ENCODE measurements at places on chromosomes 11 and 22. TPM values are rescaled to one million over a fixed set of nuclear protein-coding genes. Genes with fewer than 3 reads are reported as not detected.

DNA sequence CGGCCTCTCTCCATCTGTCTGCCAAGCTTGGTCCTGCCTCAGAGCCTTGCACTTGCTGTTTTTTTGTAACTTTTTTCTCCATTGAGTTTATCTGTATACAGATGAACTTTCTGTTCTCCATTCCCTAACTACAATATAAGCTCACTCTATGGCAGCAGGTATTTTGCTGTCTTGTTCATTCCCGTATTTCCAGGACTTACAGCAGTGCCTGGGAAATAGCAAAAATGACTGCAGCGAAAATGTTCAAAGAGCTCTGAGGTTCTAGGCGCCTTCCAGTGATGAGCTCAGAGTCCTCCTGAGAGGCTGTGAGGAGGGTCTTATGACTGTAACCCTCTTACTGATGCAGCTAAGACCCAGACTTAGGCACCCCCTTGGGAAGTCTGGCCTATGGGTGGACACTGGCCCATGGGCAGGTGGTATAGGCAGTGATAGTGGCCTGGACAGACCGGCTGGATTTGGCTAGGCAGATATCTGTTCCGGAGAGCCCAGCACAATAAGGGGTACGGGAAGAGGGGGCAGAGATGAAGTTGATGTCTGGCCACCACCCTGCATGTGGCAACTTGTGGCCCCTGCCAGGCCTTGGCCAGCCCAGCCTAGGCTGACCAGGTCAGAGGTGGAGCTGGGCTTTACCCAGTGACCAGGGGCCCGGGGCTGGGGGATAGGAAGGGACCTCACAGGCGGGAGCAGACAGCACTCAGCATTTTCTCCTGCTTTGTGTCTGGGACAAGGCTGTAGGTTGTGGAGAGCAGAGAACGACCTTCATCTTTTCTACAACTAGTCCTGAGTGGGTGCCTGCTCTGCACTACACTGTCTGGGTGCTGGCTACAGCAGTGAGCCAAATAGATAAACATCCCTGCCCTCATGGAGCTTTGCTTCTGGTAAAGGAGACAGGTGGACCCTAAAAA is 4.6 kb downstream of the ATF4 start:
- no peak for DNase-seq
- peaks cover 3% of the 10 kb centered on the region for H3K27me3 ChIP-seq
- peaks cover 71% of the 10 kb centered on the region for H3K36me3 ChIP-seq
- peak overlapping the region; percentile 65 for H3K27ac ChIP-seq
- H3K4me3 ChIP-seq, result no peak overlapping the region
- peaks cover 70% of the 10 kb centered on the region for H3K4me1 ChIP-seq

DNA sequence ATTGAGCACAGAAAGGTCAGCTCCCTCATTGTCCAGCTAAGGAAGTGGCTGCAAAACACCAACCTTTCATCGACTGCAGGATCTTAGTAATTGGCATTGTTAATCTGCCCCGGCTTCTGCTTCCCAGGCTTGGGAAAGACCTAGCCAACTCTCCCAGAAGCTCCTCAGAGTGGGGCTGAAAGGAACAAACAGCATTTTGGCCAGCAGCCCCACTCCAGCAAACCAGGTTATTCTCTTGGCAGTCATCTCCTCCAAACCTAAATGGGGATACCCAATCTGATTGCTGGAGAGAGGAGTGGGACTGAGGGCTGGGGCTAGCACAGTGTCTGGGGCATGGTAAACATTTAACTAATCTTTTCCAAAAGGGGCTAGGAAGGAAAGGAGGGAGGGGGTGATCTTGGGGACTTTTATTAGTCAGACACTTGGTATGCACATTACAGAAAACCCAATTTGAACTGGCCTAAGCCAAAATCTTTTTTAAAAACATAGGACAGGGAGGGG is 294.4 kb downstream of the MN1 start:
- H3K27ac ChIP-seq, result no peak overlapping the region
- DNase-seq, result peak; percentile 73
- H3K36me3 ChIP-seq, result no peaks in the 10 kb centered on the region
- H3K4me3 ChIP-seq, result no peak overlapping the region
- H3K27me3 ChIP-seq, result peaks cover 10% of the 10 kb centered on the region
- H3K4me1 ChIP-seq, result peaks cover 59% of the 10 kb centered on the region

DNA sequence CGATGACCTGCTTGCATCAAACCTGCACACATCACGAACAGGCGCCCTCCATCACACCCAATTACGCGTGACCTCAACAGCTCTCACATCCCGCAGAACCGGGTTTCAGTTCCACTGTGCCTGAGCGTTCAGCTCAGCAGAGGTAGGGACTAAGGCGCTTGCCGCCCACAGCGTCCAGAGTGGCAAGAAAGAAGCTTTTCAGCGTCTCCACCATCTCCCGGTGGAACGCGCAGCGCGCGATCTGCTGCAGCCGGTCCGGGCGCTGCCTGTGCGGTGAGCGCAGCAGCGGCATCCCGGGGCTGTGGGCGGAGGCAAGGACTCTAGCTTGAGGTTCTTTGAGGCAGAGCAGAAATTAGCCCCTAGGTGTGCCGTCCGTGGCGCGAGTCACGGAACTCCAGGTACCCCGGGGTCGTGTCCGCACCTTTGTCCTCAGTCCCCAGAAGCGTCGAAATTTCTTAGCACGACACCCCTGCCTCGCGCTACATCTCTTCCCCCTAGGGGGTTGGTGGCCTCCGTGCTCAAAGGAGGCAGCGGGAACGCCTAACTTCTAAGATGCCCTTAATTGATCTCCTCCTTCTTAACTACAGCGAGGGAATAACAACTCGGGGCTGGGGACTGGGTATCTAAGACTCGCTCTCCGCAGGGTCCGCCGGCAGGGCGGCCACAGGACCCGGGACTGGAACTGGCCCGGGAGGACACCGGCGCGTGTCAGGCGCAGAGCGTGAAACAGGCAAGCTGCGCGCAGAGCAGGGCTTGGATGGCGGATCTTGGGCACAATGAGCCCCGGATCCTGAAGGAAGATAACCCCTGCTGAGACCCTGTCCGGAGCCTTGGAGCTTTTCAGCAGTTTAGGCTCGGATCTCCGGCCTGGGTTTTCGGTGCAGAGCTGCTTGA is 1.7 kb upstream of the CALCA start:
- H3K27me3 ChIP-seq, result peaks cover 66% of the 10 kb centered on the region
- peak; percentile 8 for DNase-seq
- peaks cover 23% of the 10 kb centered on the region for H3K4me1 ChIP-seq
- no peak overlapping the region for H3K27ac ChIP-seq
- peak overlapping the region; percentile 7 for H3K4me3 ChIP-seq
- H3K36me3 ChIP-seq, result no peaks in the 10 kb centered on the region

DNA sequence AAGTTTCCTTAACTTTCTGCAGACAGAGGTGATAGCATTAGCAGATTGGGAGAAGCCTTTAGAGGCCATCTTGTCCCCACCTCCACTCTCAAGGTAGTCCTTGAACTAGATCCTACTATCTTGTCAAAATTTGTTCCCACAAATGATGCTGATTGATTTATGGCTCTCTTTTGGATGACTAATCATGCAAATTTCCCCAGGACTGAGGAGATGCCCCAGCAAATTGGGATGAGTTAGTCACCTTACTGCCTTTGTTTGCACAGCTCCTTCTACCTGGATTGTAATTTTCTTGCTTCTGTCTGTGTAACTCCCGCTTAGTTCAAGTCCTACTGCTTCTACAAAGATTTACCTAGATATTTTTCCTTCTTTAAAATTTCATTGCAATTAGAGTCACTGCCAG is 391.4 kb upstream of the CADM1 start:
- H3K4me1 ChIP-seq, result no peaks in the 10 kb centered on the region
- no peak for DNase-seq
- peaks cover 2% of the 10 kb centered on the region for H3K27me3 ChIP-seq
- no peak overlapping the region for H3K27ac ChIP-seq

DNA sequence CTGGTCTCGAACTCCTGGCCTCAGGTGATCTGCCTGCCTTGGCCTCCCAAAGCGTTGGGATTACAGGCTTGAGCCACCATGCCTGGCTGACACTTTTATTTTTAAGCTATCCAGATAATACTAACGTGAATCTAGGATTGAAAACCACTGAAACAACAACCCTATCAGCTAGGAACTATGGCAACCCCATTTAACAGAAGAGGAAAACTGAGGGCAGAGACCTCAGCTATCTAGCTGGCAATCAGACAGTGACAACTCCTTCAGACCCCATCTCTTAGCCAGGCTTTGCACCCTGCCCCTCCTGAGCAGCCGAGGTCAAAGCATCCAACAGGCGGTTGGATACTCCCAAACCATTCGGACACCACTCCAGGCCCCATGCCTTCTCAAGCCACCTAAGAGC is 14.1 kb downstream of the ABTB2 start:
- peaks cover 60% of the 10 kb centered on the region for H3K4me1 ChIP-seq
- no peaks in the 10 kb centered on the region for H3K36me3 ChIP-seq
- H3K27ac ChIP-seq, result no peak overlapping the region
- H3K27me3 ChIP-seq, result no peaks in the 10 kb centered on the region
- no peak for DNase-seq
- H3K4me3 ChIP-seq, result no peak overlapping the region

DNA sequence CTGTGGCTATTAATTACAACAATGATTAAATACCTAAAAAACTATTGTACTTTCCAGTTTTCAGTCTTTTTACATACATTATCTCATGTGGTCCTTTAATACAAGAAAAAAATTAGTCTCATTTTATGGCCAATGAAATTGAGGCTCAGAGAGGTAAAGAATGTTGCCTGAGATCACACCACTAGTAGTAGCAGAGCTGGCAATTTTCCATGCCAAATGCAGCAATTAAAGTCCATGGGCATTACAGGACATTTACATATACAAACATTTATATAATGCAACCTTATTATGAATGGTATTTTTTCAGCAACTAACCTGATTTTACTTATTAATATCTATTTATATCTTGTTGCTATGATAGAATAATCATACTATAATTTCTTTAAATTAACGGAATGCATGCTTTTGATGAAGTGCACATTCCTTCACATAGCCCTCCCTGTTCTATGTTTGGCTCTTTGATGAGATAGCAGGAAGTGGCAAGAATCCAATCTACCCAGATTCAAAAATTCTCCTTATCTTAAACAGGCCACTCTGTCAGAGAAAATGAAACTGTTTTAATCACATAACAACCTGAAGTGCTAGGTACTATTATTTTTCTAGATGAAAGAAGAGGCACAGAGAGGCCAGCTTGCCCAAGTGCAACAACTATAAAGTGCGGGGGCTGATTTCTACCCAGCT is 120.9 kb upstream of the LDLRAD3 start:
- peaks cover 13% of the 10 kb centered on the region for H3K4me1 ChIP-seq
- DNase-seq, result no peak
- H3K4me3 ChIP-seq, result no peak overlapping the region

DNA sequence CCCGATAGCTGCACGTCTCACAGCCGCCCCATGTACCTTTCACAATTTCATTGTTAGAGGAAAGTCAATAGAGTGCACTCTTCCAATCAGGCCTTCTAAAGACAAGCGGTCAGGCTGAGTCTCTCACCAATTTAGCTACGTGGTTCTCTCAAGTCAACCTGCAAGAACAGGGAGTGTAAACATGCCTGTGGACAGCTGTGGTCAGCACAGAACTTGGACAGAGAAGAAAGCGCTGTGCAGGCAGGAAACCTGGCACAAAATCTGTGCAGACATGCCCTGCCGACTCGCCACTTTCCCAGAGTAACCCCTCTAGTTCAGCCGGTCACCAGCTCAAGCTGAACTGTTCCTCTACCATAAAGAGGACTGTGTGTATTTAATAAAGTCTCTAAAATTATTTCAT is 39.5 kb downstream of the CHKA start:
- peaks cover 21% of the 10 kb centered on the region for H3K36me3 ChIP-seq
- H3K4me3 ChIP-seq, result no peak overlapping the region
- no peaks in the 10 kb centered on the region for H3K27me3 ChIP-seq
- DNase-seq, result no peak
- no peak overlapping the region for H3K27ac ChIP-seq
- H3K4me1 ChIP-seq, result peaks cover 2% of the 10 kb centered on the region

GRCh38 chr22:39238561-39238960 is 6.2 kb downstream of the PDGFB start:
- H3K4me1 ChIP-seq, result peaks cover 92% of the 10 kb centered on the region
- no peak overlapping the region for H3K27ac ChIP-seq
- no peak overlapping the region for H3K4me3 ChIP-seq
- H3K27me3 ChIP-seq, result peaks cover 19% of the 10 kb centered on the region
- DNase-seq, result no peak
- H3K36me3 ChIP-seq, result no peaks in the 10 kb centered on the region

DNA sequence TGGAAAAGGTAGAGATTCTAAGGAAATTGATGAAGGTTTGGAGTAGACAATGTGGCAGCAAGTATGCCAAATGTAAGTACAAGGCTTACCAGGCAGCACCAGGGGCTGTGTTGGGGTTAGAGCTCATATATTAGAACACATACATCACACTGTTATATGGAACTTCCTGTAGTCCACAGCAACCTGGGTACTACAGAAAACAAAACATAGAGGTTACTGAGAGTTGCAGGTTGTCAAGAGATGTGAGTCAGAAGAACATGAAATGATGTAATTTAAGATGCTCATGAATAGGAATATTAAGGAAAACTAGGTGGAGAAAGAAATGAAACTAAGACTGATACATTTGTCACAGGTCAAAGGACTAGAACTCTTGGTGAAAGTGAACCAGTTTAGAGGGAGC is 22.0 kb downstream of the FAT3 start:
- H3K27me3 ChIP-seq, result no peaks in the 10 kb centered on the region
- no peak overlapping the region for H3K4me3 ChIP-seq
- no peak overlapping the region for H3K27ac ChIP-seq
- no peaks in the 10 kb centered on the region for H3K36me3 ChIP-seq

DNA sequence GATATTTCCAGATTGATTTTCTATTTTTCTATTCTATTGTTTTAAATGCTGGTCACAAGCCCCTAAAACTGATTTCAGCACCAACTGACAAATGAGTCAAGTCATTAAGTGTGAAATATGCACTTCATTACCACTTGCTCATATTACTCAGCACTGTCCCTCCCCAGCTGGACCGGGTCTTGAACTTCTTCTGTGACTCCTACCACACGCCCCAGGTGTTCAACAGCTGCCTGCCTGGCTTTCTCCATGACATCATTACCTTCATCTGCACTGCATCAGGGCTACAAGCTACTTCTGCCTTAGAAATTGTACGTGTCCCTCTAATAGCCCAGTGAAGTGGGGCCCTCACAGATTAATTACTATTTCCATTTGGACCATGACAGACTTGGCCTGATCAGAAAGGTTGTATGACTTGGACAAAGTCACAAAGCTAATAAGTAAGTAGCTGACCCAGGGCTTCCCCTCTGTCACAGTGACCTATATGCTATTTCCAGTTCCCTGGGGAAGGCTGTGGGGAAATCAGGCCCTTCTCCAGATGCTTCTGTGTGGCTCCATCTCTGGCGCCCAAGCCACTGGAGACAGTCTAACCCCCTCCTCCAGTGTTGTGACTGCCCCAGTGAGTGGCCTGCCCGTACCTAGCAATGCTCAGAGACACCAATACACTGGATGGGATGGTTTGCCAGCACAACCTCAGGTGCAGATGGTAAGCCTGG is 18.1 kb downstream of the TBC1D10A start:
- DNase-seq, result no peak
- H3K27me3 ChIP-seq, result no peaks in the 10 kb centered on the region
- H3K4me3 ChIP-seq, result no peak overlapping the region
- no peaks in the 10 kb centered on the region for H3K36me3 ChIP-seq
- H3K27ac ChIP-seq, result no peak overlapping the region

GRCh38 chr11:121082670-121083069 is 18.4 kb upstream of the TECTA start:
- peak; percentile 36 for DNase-seq
- H3K4me3 ChIP-seq, result no peak overlapping the region
- peaks cover 5% of the 10 kb centered on the region for H3K36me3 ChIP-seq
- H3K27ac ChIP-seq, result no peak overlapping the region
- no peaks in the 10 kb centered on the region for H3K27me3 ChIP-seq

Gene GGT5
- 3.4 TPM for total RNA-seq

Gene ADM2
- total RNA-seq, result 0.40 TPM

Gene FERMT3
- total RNA-seq, result 4.9 TPM

Gene CECR2
- 10.3 TPM for total RNA-seq

Gene CARD18
- total RNA-seq, result 0.13 TPM

Gene MYEOV
- total RNA-seq, result 0.62 TPM

Gene SPI1
- 3.6 TPM for total RNA-seq

Gene HEPHL1
- total RNA-seq, result not detected

Gene GAL
- 0.40 TPM for total RNA-seq

Gene BACE1
- 16.6 TPM for total RNA-seq

Gene EMID1
- total RNA-seq, result 5.7 TPM

Measured in muscle of leg (tissue), 16 donors.